ENCODE measurements at places on chromosomes 3 and 15.
A peak's percentile ranks its signal among the peaks of the same experiment; 100 is the strongest.

DNA sequence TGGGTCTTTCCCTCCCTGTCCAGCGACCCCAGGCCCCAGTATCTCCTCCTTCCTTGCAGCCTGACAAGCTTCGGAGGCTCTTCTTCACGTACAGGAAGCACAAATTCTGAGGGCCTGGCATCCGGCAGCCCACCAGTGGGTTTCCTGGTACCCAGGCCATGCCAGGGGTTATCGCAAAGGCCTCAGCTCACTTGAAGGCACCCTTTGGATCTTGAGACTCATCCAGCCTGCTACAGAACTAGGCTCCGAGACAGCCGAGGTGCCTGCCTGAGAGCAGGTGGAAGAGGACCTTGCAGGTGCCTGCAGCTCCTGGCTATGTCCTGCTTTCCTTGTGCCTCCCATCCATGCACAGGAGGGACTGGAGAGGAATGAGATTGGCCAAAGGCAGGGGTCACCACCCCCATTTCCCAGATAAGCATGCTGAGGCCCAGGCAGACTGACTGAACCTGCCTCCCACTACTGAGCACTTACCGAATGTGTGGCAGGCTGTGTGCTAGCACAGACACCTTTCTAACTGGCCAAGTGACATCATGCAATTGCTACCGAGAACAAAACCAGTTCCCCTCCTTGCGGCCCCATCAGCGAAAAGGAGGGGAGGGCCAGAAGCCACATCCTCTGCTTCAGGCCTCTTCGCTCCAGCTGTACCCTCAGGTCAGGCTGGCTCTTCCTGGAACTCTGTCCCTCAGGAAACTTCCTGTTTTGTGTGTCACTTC, 11.2 kb downstream of the SH2D7 start:
- DNase-seq = no peak

GRCh38 chr3:79586232-79586631, 181.6 kb downstream of the ROBO1 start:
- DNase-seq = no peak

- no peak for DNase-seq
These were observed 88.2 kb downstream of the PLOD2 start for GRCh38 chr3:146072824-146073223.

DNA sequence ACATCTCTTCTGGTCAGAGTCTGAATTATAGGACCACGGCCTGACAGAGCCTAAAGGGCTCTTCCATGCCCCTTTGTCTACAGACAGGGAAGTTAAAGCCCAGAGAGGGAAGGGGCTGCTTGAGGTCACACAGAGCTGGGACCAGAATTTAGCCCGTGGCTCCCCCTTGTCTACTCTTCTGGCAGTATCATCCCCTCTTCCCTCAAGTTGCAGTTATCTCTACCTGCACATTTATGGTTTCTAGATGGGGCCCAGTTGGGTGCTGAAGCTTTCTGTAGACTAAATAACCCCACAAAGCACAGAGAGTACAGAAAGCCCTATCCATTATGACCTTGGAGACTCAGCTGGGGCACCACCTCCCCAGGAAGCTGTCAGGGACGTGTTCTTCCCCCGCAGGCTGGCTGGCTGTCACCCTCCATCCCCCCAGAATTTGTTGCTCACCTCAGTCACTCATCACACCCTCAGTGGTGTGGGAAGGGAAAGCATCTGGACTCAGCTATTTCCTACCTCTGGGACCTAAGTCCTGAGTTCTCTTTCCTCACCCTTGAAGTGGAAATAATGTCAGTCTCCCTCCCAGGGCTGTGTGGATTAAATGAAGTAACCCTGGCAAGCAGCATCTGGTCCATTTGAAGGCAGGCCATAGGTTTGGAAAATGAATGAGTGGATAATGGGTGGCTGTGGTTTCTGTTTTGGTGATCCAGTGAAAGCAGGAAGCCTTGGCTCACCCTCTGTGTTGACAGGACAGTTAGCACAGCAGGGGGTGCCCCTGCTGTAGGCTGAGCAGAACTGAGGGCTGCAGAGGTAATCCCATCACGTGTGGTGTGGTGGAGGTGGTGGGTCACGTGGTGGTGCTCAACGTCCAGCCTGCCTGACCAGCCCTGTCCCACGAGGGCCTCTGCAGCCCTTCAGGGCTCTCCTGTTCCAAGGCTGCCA, 16.3 kb downstream of the ACOX2 start:
- no peak for DNase-seq

DNA sequence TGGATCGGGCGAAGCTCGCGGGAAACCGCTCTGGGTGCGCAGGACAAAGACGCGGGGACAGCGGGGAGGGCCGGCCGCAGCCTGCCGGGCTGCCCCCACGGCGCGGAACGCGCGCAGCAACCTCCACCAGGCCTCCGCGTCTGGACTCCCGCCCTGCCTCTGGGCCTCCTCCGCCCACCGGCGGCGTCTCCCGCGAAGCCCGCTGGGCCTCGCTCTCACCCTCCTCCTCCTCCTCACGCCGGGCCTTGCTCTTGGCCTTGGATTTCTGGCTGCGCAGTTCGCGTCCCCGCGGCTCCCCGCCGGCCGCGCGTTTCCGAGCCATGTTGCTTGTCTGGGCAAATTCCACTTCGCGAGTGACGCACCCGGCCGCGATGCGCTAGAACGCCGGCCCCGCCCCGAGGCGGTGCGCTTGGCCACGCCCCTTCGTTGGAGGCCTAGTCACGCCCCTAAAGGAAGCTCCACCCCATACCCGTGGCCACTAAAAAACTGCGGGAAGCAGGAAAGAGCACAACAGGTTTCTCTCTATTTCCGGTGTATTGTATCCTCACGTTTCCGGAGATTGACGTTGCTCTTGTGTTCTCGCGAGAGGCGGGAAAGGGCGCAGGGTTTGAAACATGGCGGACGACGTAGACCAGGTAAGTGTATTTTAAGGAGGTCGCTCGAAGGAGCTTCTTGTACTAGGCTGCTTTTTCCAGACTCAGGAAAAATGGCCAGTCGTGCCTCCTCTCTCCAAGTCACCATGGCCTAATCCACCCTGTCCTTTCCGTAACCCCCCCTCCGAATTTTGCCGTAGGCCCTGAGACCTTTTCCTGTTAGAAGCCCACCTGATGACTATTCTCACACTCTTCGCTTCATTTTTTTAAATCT, at the start of the genes LSM3 and XPC:
Gene LSM3 (plus strand): TSS at position 571 of the 867 bp plus-strand sequence. CDS start 44 bp downstream, at position 615.
Gene XPC (minus strand): TSS at position 355 of the 867 bp plus-strand sequence. CDS start 33 bp downstream, at position 322.
- DNase-seq = peak; percentile 91

DNA sequence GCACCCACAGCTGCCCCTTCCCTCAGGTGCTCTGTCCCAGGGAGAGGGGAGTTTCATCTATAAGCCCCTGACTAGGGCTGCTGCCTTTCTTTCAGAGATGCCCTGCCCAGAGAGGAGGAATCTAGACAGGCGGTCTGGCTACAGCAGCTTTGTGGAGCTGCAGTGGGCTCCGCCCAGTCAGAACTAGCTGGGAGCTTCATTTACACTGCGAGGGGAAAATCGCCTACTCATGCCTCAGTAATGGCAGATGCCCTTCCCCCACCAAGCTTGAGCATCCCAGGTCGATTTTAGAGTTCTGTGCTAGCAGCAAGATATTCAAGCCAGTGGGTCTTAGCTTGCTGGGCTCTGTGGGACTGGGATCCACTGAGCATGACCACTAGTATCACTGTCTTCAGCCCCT, 181.2 kb upstream of the RARB start:
- DNase-seq = no peak

DNA sequence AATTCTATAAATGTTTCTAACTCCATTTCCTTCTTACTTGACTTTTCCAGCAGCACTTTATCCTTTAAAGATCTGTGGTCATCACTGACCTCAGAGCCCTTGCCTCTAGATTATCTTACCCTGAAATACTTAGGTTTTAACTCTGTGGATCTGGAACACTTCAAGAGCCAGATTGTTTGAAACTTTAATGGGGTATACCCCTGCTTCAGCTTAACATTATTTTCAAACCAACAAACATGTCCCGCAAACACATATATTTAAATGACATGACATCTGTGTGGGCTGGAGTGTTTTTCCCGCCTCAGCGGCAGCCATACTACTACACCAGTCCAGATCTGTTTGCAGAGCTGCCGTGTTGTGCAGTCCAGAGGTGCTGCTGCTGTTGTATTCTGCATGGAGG, 252.0 kb upstream of the TPM1 start:
- no peak for DNase-seq

GRCh38 chr3:165191491-165191890, 4.7 kb downstream of the SLITRK3 start:
- no peak for DNase-seq

- DNase-seq = no peak
These were observed 238.7 kb upstream of the NR2E3 start for GRCh38 chr15:71571641-71572040.

DNA sequence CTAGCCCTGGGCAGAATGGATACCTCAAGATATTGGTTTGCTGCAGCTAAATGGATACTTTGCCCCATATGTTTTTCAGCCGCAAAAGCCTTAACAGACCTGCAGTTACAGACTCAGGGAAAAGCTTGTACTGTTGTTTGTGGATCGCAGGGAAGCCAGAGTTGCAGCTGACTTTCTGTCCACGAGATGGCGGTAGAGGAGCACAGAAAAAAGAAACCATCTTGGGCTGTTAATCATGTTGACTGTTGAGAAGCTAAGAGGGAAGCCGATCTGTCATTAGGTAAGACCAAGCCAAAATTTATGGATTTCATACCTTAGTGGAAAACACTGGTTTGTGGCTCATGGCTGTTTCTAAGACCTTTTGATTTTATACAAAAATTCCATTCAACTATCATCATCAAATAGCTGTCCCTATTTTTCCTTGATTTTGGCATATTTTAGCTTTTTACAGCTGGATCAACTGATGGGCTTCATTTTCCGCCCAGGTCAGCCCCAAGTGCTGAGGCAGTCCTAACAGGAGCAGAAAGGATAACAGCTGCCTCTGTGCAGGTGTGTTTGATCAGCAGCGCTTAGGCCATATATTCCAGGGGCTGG, 205.7 kb upstream of the ZPLD1 start:
- peak; percentile 56 for DNase-seq

DNA sequence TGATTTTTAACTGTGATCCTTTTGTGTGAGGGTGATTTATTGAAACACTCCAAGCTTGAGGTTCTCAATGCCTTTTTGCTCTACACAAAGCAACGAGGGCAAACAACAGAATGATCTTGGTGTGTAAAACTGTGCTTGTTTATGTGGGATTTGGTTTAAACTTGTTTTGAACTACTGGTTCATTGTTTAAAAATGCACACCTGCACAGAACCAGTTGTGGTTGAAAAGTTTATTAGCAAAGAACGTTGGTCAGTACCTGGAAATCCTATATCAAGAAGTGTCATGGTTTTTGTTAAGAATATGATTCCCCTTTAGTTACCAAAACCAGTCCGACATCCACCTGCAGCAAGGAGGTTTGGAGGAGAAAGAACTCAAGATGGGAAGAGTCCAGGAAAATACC, 239.4 kb downstream of the WNT5A start:
- DNase-seq = no peak

DNA sequence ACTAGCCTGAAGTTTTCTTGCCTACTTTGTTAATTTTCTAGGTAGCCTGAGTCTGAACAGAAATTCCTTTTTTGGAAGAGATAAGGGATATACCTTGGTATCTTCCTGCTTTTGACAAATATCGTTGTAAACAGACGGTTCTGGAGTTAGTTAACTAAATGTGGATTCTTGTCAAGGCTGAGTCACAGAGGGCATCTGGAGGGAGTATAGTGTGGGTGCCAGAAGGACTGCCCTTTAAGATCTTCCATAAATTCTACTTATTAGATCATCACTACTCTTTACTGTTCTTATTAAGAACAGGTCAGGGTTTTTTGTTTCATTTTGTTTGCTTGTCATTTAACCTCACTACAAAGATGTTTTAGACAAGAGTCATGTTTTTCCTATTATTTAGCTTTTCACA, 125.3 kb upstream of the SKOR1 start:
- DNase-seq = no peak

GRCh38 chr3:126053513-126053912, 30.4 kb downstream of the SLC41A3 start:
- DNase-seq = no peak

DNA sequence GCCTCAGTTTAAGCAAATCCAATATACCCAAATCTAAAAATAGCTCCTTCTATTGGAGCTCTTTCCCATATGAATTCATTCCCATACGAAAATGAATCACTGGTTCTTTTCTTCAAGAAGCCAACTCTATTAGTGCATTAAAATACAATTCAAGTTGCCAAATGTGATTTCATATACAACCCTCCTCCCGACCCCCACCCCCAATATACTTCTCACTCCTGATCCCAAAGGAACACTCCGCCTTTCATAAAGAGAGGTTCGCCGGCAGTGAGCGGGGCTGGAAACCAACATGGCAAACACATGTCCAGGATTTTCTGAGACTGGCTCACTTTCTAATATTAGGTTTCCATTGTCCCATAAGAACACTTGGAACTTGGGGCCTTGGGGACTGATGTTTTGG, 48.5 kb downstream of the MAGEF1 start:
- no peak for DNase-seq

- DNase-seq = no peak
These were observed 69.7 kb upstream of the UBE3A start for GRCh38 chr15:25508369-25509002.

DNA sequence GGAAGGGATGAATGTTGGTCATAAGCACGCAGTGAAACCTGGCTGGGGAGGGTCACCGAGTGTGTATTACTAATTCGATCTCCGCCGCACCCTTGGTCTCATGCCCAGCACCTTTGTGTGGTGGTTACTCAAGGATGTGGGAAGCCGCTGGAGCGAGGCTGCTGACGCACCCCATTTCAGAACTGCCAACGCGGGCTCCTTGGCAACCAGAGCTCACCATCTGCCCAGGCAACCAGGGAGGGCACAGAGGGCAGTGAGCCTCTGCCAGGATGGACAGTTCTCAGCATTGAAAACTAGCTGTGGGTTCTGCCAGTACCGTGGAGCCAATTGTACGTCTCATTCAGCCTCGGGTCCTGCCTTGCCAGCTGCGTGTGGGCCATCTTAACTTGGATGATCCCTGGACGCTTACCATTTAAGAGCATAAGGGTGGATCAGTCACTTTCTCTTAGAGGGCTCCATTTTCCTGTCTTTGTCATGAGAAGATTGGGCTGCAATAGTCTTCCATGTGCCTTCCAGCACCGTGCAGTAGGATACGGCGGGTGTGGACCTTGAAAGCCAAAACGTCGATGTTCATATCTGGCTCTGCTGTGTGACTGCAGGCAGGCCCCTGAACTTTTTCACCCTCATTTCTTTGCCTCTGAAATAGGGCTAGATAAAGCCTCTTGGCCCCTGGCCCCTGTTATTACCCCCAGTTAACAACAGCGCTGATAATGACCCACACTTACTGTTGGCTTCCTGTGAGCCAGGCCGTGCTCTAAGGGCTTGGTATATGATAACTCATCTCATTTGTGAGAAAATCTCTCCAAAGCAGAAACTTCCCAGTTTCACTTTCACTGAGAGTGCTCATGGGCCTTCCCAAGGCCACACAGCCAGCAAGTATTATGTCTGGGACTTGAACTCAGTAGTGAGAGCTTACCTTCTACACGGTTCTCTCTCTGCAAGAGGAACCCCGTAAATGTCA, 238.8 kb downstream of the OPA1 start:
- DNase-seq = no peak

DNA sequence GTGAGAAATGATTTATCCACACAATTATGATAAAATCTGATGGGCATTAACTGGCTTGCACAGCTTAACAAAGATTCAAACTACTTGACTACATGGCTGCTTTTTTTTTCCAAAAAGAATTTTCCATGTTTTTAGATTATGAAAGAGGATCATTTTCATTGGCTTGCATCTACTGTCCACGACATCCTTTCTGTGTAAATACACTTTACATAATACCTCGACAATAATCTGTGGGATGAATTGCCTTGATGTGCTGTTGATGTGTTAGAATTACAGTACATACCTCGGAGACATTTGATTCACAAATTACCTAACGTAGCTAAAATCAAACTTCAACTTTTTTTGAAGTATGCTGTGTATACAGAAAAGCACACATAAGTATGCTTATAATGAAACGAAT, 104.4 kb downstream of the PPP2R3A start:
- no peak for DNase-seq

GRCh38 chr15:67593562-67593961, 51.1 kb downstream of the MAP2K5 start:
- DNase-seq = no peak
